Right ventricle myocardium inferior (tissue), 1 donor: ENCODE measurements at places on chromosomes 3 and 15.

- no peak for DNase-seq
These were observed 402.6 kb upstream of the GBE1 start for GRCh38 chr3:82163907-82164520.

DNA sequence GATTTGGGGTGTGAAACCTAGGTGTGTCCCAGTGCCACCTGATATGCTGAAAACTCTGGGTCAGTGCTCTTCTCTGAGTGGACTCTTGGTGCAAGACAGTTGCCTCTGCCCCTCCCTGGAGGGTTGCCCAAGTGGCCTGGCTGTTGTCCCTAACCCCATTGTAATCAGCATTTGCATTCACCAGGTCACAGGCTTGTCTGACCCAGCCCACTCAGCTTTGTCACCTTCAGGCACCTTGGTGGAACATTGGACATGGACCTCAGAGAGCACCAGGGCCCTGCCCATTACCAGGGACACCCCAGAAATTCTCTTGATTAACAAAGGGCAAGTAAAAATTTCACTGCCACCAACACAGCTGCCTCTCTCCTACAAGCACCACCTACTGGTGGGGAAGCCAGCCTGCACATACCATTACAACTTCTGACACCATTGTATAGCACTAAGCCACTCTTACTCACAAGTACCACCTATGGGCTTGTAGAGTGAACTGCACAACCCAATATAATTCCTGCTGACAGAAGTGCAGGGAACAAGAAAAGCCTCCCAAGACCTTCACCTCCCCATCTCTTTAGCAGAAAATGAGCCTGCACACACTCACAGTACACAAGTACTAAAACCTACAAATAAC is 324.6 kb downstream of the EPHA6 start:
- DNase-seq, result no peak

DNA sequence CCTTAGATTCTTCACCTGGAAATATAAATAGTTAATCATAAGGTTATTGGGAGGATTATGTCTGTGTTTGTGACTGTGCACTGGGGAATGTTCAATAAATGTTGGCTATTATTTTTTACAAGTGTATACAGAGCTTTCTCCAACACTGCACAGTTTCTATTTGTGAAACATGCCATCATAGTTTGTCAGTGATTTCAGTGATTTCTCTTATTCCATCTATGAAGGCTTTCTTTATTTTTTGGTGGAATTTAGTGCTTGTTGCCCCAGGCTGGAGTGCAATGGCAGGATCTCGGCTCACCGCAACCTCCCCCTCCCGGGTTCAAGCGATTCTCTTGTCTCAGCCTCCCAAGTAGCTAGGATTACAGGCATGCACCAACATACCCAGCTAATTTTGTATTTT is 545.0 kb upstream of the GRM7 start:
- no peak for DNase-seq

DNA sequence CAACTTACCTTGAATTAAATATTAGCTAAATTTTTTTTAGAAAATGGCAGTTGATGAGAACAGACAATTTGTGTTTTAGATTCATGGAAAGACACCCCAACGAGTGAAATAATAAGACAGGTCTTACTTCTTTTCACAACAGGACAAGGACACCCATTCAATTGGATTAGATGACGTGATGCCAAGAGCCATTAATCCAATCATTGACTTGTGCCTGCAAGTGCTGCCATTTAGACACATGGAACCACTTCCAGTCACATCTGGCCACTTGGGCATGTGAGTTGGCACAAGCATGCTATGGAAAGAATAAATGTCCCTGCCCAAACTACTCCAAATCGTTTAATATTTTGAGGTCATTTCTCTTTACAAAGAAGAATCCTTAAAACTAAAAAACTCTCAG is 1308.8 kb downstream of the ROBO2 start:
- no peak for DNase-seq

DNA sequence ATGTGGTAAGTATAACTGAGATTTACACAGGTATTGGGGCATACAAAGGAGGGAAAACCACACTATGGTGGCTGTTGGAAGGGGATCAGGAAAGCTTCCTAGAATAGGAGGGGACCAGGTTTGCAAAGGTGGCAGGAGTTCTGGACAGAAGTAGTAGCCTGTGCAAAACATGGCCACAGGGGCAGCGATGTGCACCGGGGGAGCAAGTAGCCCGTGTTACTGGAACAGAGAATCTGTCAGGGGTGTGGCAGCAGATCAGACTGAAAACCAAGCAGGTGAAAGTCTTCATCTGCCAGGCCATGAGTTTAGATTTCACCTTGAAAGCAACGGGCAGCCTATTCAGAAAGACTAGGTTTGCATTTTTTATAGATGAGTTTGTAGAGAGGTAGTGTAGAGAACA is 182.3 kb upstream of the LPP start:
- no peak for DNase-seq

DNA sequence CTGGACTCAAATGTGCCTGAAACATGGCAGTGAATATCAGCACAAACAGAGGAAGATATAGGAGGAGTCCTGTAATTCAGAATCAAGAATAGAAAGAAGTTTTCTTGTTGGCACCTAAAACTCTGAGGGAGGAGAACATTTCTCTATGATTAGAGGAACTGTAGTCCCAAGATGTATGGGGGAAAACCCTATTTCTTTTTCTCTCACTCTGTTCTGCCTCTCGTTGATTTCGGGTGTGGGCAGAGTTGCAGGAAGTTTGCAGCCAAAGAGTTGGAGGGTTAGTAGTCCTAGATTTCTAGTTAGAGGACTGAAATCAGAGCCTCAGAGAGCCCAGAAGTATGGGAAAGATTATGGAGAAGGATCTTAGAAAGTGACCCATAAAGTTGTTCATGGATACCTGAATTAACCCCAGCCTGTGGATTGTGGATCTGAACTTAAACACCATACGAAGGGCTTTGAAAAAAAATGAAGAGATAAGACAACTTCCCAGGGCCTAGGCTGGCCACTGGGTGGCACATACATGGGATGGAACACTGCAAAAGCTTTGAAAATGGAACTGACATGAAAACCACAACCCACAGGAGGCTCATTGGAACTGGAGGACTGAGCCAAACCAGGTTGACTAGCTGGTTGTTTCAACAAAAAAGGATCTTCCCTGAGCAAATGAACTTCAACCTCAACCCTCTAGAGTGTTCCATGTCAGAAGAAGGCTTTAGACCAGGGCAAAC is 34.6 kb downstream of the FMN1 start:
- no peak for DNase-seq

DNA sequence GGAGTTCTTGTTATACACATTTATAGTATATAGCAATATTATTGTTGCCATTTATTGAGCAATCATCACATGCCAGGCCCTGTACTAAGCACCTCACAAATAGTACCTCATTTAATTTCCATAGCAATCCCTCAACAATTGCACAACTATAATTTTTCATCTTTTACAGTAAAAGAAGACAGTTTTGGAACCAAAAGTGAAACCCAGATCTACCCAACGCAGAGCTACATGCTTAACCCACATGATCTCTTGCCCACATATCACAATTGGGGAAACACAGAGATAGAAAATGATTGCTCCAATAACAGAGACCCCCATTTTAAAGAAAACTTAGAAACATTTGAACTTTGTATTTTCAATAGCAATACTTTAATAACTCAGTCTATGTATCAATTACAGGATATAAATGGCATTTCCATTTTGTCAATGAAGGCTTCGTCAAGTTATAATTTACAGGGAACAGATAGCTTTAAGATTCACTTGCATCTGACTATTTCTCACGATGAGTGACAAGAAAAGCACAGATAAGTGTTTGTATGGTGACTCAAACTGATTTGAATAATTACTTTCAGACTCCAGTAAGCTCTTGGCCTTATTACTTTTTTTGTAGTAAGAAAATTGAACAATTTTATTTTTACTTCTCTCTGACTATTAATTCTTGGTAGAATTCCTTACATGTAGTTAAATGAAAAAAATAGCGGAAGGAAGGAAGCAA is 38.7 kb upstream of the CCDC50 start:
- no peak for DNase-seq

GRCh38 chr15:94749811-94750617 is 518.7 kb downstream of the MCTP2 start:
- no peak for DNase-seq

DNA sequence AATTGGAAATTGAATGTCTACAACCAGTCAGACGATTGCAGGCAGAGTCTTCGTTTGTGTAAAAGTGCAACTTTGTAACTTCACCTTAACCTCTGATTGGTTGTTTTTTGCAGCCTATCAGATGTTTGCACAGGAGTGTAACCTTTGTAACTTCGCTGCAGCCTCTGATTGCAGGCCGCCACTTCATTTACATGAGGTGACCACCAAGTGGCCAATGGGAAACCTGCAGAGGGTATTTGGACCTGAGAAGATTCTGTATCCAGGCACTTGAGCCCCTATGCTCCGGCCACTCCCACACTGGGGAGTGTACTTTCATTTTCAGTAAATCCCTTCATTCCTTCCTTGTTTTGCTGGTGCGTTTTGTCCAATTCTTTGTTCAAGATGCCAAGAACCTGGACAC is 68.1 kb upstream of the PFN2 start:
- DNase-seq, result no peak

DNA sequence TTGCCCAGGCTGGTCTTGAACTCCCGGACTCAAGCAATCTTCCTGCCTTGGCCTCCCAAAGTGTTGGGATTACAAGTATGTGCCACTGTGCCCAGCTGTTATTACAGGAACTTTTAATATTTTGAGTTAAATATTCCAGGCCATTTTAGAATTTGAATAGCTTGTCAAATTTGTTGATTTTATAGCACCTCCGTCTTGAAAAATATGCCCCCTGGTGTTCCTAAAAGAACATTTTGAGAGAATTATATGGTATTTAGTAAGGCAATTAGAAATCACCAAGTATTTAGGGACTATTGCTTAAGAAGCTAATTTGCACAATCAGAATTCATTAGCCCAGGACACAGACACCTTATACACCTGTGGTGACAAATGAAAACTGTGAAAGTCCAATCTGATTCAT is 23.7 kb downstream of the PDE8A start:
- no peak for DNase-seq

DNA sequence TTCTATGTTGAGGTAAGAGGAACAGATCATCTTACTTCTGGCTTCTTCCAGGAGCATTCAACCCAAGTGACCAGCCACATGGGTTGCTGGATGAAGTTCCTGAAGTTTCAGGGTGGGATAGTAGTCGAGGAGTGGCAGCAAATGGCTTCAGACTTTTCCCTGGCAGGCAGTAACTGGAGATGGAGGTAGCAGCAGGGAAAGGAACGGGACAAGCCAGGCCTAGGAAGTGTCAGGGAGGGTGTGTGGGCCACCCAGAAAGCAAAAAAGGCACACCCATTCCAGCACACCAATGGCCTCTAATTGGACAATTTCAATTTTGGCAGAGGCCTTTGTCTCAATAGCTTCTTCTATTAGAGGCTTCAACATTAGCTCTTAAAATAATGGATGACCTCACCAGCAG is 498.6 kb upstream of the ATP11B start:
- no peak for DNase-seq

GRCh38 chr3:52254608-52255007 is 9.0 kb downstream of the PPM1M start:
- DNase-seq, result no peak

- no peak for DNase-seq
These were observed 570.1 kb upstream of the CBLB start for GRCh38 chr3:106438887-106439286.

GRCh38 chr15:45401665-45402161 is 23.4 kb upstream of the GATM start:
- no peak for DNase-seq
